ENCODE measurements at places on chromosomes 2 and 18.
A peak's percentile ranks its signal among the peaks of the same experiment; 100 is the strongest.

DNA sequence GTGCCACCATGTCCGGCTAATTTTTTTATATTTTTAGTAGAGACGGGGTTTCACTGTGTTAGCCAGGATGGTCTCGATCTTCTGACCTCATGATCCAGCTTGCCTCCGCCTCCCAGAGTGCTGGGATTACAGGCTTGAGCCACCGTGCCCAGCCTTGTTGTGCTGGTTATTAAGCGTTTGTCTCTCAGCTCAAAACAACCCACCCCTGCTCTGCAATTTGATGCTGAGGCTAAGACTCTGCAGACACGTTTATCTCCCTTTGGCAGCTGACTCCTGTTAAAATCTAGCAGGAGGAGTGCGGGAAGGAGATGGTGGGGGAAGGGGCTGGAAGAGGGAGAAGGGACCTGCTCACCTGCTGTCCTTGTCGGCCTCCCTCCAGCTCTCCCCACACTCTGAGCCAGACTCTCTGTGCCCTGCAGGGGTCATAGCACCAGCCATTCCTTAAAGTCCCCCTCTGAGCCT, 29.9 kb upstream of the IMPA2 start:
- DNase-seq = no peak

DNA sequence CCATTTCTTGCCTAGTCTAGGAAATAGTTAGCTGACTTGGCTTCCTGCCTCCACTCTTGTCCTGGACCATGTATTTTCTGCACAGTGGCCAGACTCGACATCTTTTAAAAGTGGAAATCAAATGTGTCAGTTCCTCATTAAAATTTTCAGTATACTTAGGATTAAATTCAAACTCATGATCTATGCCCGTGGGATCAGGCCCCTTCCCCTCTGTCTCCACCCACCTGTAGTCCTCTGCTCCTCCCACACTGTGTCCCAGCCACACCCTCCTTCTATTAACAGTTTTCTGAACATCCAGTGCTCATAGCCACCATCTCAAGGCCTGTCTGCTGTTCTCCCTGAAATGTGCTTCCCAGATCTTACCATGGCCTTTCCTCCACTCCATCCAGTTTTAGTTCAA, 13.3 kb downstream of the ARHGAP25 start:
- DNase-seq = peak; percentile 11

DNA sequence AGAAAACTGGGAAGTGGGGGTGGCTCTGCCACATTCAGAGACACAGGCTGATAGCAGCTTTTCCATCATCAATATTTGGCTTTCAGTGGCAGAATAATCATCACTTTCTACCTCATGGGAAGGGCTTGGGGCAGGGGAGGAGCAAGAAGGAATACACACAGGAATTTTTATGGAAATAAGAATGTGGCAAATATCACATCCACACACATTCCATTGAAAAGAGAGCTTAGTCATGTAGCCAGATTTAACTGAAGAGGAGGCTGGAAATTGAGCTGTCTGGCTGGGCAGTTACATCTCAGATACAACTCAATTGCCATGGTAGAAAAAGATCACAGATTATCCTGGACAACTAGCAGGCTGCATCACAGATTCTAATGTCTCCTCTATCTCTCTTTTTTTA, 1474.0 kb upstream of the ACVR2A start:
- no peak for DNase-seq

DNA sequence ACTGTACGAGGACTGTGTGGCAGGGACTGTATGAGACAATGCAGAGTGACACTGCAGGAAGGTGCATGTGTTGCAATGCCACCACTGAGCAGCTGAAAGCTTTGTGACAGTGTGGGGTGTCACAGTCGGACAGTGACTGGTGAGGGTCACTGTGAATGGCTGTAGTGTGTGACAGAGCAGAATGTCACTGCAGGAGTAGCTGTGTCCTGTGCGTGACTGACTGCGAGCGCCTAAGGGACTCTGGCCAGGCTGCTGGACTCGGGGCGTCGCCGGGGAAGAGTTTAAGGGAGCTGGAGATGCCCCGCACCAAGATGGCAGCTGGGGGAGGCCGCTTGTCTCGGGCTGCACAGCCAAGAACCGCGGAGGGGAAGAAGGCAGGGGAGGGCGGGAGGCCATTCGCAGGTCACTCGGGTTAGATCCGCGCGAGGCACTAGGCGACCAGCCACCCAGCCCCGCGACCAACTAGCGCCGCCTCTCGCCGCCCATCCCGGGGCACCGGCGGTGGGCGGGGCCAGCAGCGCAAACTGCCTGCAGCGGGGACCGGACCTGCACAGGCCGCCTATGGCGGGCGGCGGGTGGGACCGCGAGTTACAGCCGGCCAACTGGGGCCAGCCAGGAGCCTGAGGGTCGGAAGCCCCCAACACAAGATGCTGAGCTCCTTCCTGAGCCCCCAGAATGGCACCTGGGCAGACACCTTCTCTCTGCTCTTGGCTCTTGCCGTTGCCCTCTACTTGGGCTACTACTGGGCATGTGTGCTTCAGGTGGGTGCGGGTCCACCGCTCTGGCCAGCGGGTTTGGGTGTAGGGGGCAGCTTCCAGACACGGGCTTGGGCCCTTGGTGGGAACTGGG, at the start of gene ABHD1:
ABHD1 (plus strand) TSS at position 514 of the 849 bp plus-strand sequence; CDS start at position 648, 134 bp downstream.
- peak; percentile 70 for DNase-seq

DNA sequence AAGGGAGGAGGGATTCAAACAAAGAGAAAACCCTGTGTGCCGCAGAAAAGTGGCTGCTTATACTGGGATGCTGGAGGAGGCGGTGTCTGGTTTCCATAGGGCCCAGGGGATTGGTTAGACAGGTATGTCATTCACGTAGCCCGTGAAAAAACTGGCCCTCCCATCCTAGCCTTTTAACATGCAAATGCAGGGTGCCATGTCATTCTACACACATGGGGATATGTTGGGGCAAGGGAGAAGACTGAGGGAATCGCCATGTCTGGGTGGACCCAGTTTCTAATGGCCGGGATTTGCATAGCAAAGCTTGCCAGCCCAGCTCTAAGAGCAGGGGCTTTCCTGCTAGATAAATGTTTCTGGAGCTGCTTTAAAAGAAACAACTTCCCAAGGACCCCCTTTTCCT, 8.2 kb upstream of the RNU2-63P start:
- DNase-seq = no peak

- no peak for DNase-seq
These were observed 26.3 kb downstream of the NDC80 start for GRCh38 chr18:2597639-2598038.

DNA sequence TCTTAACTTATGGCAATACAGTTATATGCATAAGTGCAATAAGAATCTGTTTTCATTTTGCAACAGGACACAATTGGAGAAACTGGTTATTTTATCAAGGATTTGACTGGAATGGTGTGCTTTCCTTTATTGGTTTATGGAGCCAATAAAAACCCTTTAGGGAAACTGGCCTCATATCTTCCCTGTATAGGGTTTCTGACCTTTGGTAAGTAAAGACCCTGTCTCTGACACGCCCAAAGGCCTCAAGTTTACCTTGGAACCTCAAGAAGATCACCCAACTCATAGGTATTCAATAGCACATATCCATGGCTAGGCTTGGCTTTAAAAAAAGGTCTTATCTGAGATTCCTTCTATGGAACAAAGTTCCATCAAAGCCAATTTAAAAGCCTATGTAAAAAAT, 11.2 kb downstream of the HAAO start:
- DNase-seq = no peak

DNA sequence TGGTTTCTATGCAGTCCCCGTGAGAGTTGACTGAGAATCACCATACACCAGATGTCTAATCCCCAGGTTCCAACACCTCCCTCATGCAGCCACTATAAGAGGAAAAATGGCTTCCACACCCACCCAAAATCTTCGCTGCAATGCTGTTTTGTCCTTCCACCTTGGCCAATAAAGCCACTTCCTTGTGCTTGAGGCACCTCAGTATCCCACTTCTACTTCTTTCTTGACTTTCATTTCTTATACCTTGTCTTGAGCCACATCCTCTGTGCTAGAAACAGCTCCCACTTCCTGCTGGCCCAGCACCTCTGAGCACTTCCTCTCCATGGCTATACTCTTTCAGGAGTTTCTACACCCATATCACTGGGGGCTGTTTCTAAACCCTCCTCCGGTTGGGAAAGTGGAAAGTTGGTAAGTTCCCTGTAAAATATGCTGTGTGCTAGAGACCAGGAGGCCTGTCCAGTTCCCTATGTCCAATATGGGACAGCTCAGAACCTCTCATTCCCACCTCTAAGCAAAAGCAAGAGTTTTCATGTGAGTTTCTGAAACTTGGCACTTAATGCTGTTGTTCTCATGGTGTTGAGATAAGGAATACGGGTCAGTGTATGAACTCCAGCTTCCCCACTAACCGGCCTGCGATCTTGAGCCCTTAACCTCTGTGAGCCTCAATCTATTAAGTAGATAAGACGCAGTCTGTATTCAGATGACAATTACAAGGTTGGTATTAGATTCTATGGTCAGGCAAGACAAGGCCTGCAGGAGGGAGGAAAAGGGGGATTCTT, 209.1 kb upstream of the ID2 start:
- no peak for DNase-seq

GRCh38 chr2:8134473-8134932, 547.4 kb upstream of the ID2 start:
- DNase-seq = no peak

- DNase-seq = no peak
These were observed 5.3 kb downstream of the TRPM8 start for GRCh38 chr2:233922471-233922870.

DNA sequence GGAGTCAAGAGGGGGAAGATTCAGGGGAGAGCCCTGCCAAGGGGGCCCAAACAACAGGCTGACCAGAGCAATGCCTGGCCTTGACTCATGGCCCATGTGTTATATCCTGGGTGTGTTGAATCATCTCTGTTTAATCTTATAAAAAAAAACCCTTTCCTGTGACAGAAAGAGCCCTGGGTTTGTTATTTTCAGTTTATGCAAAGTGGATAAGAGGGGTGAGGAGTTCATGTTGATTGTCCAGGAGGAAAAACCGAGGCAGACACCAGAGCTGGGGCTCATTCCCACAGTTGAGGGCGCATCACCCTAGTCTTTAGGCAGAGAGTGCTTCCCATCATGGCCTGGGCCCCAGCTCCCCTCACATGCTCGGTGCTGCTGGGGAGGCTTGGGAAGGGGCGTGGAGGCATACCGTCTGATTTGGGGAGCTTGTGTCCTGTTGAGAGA, 30.9 kb upstream of the IL37 start:
- no peak for DNase-seq

DNA sequence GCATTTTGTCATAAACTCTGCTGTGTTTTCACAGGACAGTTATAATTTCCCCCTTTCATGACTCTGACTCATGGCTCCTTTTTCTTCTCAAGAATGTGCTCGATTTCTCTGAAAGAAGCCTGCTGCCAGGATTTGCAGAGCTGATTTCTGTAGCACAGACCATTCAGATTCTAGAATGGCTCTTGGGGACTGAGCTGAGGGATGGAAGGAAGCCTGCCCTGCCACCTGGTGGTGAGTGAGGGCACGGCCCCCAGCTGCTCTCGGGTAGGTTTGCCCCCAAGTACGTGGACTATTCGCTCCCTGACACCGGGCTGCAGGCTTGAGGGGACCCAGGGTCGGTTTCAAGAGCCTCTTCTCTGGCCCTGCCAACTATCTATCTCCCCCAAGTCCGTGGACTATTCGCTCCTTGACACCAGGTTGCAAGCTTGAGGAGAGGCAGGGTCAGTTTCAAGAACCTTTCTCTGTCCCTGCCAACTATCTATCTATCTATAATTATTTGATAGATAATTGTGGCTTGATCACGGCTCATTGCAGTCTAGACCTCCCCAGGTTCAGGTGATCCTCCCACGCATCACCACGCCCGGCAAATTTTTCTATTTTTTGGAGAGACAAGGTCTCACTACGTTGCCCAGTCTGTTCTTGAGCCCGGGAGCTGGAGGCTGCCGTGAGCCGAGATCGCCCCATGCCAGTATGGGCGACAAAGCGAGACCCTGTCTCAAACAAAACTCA, 1.4 kb upstream of the SMYD5 start:
- peak; percentile 85 for DNase-seq

- no peak for DNase-seq
These were observed 12.3 kb downstream of the AQP12B start for GRCh38 chr2:240670402-240670801.

DNA sequence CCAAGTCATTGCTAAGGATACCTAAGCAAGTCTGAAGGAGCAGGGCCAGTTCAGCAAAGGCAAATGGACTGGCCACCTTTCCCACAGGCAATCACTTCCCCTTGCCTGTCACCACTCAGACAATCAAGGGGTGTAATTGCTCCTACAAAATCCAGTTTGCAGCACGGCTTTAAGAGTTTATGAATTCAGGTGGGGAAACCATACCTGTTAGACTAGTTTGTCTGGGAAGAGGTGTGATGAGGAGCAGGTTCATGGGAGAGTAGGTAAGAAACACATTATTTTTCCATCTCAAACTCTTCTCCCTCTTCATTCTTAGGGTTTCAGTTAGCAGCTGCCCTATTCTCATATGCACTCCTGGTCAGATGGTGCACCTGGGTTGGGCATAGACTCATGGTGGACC, 102.5 kb downstream of the EVA1A start:
- no peak for DNase-seq

DNA sequence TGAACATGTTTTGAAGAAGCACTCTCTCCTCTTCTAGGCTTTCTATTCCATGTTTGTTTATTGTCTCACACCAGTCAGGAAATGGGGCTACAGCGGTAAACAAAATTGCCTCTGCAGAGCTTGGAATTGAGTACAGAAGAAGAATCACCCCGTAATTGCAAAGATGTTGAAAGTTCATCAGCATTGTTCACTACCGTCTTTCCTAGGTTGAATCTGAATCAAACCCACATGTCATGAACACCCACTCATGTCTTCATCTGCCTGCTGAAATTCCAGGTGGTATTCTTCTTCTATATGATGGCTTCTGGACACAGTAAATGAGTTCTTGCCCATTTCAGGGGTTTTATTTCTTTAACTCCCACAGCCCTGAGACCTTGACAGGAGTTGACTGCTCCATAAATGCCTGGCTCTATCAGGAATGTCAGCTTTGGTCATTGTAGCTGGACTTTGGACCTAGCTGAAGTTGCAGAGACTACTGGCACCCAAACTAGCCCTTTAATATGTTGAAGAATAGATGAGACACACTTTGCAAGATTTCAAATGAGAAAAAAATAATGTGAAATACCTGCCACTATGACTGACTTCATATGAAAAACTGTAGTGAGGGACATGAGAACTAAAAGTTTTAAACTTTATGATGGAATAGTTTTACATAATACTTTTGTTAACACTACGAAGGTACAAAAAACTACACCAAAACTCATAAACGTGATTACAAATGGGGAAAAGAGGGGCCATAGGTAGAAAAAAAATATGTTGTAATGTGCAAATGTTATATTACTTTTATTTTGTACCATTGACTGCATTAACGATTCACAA, 1235.3 kb upstream of the ZEB2 start:
- no peak for DNase-seq

DNA sequence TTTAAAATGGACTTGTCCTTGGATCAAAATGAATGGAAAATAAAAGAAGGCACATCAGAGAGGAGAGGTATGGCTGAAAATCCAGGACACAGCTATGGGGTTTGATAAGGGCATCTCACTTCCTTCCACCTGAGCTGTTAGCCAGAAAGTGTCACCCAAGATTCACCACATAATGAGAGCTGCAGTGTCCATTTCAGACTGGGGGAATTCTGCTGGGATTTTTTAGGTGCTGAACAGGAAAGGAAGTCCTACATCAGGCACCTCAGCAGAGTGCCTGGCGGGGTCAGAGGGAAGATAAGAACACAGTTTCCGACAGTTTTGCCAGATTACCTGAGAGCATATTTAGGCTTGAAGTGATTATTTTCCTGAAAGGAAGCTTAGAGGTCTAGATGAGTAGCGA, 187.6 kb upstream of the HNMT start:
- DNase-seq = no peak

Measured in activated T-cell treated with anti-CD3 and anti-CD28 coated beads, Interleukin-2, amount 50 U/mL, for 48 hours (primary cell).